Mesangial cell (primary cell): ENCODE measurements at places on chromosomes 1 and 21. TPM values are rescaled to one million over a fixed set of nuclear protein-coding genes. Genes with fewer than 3 reads are reported as not detected.

MROH7 gene
- 0.13 TPM in 1 of 2 replicates, not detected in the other for total RNA-seq

PKLR gene
- not detected in 2 replicates for total RNA-seq

CDK18 gene
- 3.3 and 26.9 TPM in 2 replicates for total RNA-seq

HES5 gene
- not detected in 2 replicates for total RNA-seq

SPRR1B gene
- not detected in 2 replicates for total RNA-seq

COL11A1 gene
- 1.8 and 14.2 TPM in 2 replicates for total RNA-seq

ASPM gene
- total RNA-seq = 5.2 and 49.2 TPM in 2 replicates

CFHR5 gene
- not detected in 2 replicates for total RNA-seq

SSR2 gene
- total RNA-seq = 604 TPM in 2 replicates

PLA2G2C gene
- total RNA-seq = not detected in 2 replicates

SNAPIN gene
- 64.7 and 84.4 TPM in 2 replicates for total RNA-seq

ICOSLG gene
- 0.16 and 1.3 TPM in 2 replicates for total RNA-seq

RUNX3 gene
- total RNA-seq = not detected in 2 replicates

RHD gene
- total RNA-seq = not detected in 2 replicates

RPRD2 gene
- total RNA-seq = 9.3 and 14.5 TPM in 2 replicates

AMY1C gene
- total RNA-seq = not detected in 2 replicates

GJA9 gene
- total RNA-seq = not detected in 2 replicates

C1orf226 gene
- total RNA-seq = 0.33 and 2.0 TPM in 2 replicates

PTGS2 gene
- total RNA-seq = 0.16 and 0.38 TPM in 2 replicates

BCL2L15 gene
- total RNA-seq = 0.76 TPM in 1 of 2 replicates, not detected in the other

RHEX gene
- total RNA-seq = 1.3 and 12.0 TPM in 2 replicates

SH3BGRL3 gene
- 121 and 161 TPM in 2 replicates for total RNA-seq

ORC1 gene
- total RNA-seq = 1.9 and 17.1 TPM in 2 replicates

CRYZL1 gene
- 10.3 and 16.2 TPM in 2 replicates for total RNA-seq

MAP10 gene
- 2.3 and 2.6 TPM in 2 replicates for total RNA-seq

XPR1 gene
- total RNA-seq = 18.3 and 25.5 TPM in 2 replicates

RAB42 gene
- 4.6 and 5.2 TPM in 2 replicates for total RNA-seq

UBASH3A gene
- not detected in 2 replicates for total RNA-seq

KLHDC9 gene
- 3.7 and 8.4 TPM in 2 replicates for total RNA-seq

GJA8 gene
- total RNA-seq = not detected in 2 replicates

TNFRSF18 gene
- 5.1 and 35.4 TPM in 2 replicates for total RNA-seq

ADAMTS5 gene
- total RNA-seq = 3.4 and 18.6 TPM in 2 replicates

KIF14 gene
- 0.63 and 13.9 TPM in 2 replicates for total RNA-seq

KCNK2 gene
- total RNA-seq = under 0.01 and 0.25 TPM in 2 replicates

RHCE gene
- 0.38 TPM in 1 of 2 replicates, not detected in the other for total RNA-seq

HMGCS2 gene
- not detected in 2 replicates for total RNA-seq

TIAM1 gene
- 5.1 and 13.9 TPM in 2 replicates for total RNA-seq

SPSB1 gene
- 47.3 and 102 TPM in 2 replicates for total RNA-seq

PLEKHA6 gene
- 8.6 and 16.6 TPM in 2 replicates for total RNA-seq

S100B gene
- not detected in 2 replicates for total RNA-seq

TMCC2 gene
- total RNA-seq = 3.0 and 5.2 TPM in 2 replicates

ECM1 gene
- 9.1 and 20.5 TPM in 2 replicates for total RNA-seq

STUM gene
- under 0.01 TPM in 1 of 2 replicates, not detected in the other for total RNA-seq

DEPDC1 gene
- 3.0 and 43.0 TPM in 2 replicates for total RNA-seq

PBX1 gene
- total RNA-seq = 6.4 and 21.2 TPM in 2 replicates

ZSWIM5 gene
- total RNA-seq = 0.16 and 0.63 TPM in 2 replicates

A3GALT2 gene
- total RNA-seq = not detected in 2 replicates

HSD3B1 gene
- total RNA-seq = not detected in 2 replicates

DIO1 gene
- total RNA-seq = not detected in 2 replicates

LCE2A gene
- total RNA-seq = not detected in 2 replicates

SYCP1 gene
- not detected in 2 replicates for total RNA-seq

TESK2 gene
- 1.6 and 2.5 TPM in 2 replicates for total RNA-seq

GSTM4 gene
- total RNA-seq = 8.3 and 45.1 TPM in 2 replicates

ADCY10 gene
- total RNA-seq = under 0.01 TPM in 1 of 2 replicates, not detected in the other

SH2D5 gene
- 9.6 and 9.8 TPM in 2 replicates for total RNA-seq

ZBTB8B gene
- under 0.01 TPM in 1 of 2 replicates, not detected in the other for total RNA-seq

RPTN gene
- not detected in 2 replicates for total RNA-seq
